Inflammatory macrophage treated with lipopolysaccharide for 4 hours (primary cell): ENCODE measurements at places on chromosomes 6 and 20.

- DNase-seq = no peak
These were observed 1263.3 kb upstream of the EYS start for GRCh38 chr6:66970373-66970772.

- no peak for DNase-seq
These were observed 18.1 kb downstream of the MYLK4 start for GRCh38 chr6:2732503-2733089.

GRCh38 chr6:136923954-136924673, 2.0 kb downstream of the SLC35D3 start:
- no peak for DNase-seq

DNA sequence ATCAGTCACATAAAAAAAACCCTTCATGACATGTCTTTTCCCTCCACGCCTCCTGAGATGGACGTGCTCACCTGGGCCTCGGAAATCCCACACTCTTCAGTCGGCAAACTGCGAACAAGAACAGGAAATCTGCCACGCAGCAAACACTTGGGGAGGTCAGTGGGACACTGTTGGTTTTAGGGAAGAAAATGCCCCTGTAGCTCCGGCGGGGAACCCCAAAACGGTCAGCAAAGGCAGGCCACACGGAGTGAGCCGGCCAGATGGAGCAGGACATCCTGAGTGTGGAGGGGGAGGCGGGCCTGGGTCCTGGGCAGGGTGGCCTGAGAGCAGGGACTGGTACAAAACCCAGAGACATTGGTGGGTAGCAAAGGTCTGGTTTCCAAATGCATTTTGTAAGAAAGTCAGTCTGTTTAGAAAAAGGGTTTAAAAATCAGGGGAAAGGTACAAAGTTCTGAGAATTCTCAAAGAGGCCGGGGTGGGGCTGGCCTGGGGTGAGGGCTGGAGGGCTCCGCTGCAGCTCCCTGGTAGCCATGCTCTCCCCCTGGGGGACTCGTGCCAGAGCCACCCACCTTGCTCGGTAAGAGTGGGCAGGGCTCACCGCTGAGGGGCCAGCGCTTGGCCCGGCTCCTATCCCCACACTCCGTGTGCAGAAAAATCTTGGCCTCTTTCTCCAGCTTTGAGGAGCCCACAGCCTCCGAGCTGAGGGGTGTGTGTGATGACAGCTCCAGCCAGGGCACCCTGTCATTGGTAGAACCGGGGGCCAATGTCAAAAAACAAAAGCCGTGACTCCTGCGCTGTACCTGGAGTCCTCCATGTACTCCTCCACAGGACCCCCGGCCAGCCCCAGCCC, 5.2 kb downstream of the SLC2A4RG start:
- DNase-seq = no peak

- no peak for DNase-seq
These were observed at the start of gene RFX6 for GRCh38 chr6:116876635-116877611. Gene RFX6 (plus strand): TSS chr6:116877242. CDS start chr6:116877276, 34 bp downstream.

GRCh38 chr6:56802584-56802983, 152.3 kb upstream of the BEND6 start:
- no peak for DNase-seq

GRCh38 chr6:154127657-154128056, 88.6 kb downstream of the OPRM1 start:
- no peak for DNase-seq

DNA sequence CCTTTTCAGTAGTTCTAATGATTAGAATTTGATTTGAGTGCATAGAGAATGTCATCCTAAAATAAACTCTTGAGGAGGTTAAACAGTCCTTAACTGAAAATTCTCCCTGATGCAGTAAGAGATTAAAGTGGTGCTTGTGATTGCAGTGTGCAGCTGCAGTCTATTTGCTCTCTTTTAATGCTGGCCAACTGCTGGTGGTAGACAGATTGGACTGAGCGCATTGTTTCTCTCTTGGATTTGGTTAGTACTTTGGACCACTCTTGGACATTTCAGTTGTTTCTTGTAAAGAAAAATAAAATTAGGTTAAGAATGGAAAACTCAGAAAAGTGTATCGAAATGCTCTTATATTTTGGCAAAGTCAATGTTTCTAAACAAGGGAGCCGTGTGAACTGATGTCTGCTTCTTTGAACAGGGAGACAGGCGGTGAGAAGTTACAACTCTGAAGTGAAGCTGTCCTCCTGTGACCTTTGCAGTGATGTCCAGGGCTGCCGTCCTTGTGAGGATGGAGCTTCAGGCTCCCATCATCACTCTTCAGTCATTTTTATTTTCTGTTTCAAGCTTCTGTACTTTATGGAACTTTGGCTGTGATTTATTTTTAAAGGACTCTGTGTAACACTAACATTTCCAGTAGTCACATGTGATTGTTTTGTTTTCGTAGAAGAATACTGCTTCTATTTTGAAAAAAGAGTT, 127.2 kb downstream of the CD109 start:
- no peak for DNase-seq

DNA sequence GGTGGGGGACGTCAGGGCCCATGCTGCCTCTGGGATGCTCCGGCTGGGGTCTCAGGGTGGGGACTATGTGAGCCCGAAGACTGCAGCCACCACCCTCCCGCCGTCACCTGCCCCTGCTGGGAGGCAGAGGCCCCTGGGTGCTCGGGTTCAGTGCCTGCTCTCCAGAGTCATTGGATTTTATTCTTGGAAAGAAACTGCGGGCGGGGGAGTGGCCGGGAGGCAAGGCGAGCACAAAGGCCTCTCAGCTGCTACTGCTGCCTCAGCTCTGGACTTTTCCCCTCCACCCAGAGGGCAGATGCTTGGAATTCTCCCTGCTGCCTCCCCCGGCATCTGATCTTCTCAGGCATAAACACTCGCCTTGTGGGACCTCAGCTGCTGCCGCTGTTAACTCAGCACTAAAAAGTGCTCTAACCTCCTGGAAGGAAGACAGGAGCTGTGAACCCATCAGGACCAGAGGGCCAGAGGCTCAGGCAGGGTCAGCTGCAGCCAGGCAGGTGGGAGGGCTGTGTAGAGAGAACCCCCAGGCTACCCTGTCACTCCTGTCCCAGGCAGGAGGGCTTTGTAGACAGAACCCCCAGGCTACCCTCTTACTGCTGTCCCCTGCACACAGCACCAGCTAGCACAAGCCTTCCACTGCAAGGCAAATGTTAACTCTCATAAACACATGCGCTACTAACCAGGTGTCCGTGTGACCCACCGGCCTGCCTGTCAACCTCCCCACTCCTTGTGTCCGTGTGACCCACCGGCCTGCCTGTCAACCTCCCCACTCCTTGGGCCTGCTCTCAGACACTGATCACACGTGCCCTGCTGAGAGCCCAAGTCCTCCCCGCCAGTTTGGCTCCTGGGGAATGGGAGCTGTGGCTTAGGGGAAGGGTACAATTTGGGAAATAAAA, 9.4 kb upstream of the FRMD1 start:
- no peak for DNase-seq

DNA sequence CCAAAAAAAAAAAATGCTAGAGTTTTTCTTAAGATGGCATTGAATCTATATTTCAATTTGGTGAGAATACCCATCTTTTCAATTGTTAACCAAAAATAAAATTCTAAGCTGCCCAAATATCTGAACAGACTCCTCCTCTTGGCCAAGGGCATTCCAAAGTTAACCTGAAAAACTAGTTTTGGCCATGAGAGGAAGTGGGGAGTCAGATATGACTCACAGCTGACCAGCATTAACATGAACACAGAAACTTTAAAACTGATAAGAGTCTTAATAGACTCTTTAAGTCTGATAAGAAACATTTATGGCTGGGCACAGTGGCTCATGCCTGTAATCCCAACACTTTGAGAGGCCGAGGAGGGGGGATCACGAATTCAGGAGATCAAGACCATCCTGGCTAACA, 171.3 kb downstream of the FAXC start:
- no peak for DNase-seq

- peak; percentile 28 for DNase-seq
These were observed 5.2 kb downstream of the HAO1 start for GRCh38 chr20:7935027-7935551.

DNA sequence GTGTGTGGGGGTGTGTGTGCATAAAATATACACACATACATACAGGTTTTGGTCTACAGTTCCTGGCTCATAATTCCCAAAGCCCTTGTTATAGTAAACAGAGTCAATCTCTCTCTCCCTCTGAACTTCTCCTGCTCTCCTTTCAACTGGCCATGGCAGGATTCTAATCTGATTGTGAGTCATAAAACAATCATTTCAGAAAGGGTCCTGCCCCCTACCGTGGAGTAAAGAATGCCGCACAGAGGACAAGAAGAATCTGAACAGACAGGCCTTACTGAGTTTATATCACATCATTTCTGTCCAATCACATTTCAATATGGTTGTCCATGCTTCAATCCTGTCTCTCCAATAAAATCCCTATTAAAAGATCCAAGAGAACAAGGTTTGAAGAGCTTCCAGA, 416.9 kb downstream of the FRK start:
- DNase-seq = no peak

GRCh38 chr6:52927451-52927850, 18.0 kb upstream of the GSTA3 start:
- no peak for DNase-seq

- no peak for DNase-seq
These were observed 178.4 kb downstream of the MRPL14 start for GRCh38 chr6:43948527-43949485.

DNA sequence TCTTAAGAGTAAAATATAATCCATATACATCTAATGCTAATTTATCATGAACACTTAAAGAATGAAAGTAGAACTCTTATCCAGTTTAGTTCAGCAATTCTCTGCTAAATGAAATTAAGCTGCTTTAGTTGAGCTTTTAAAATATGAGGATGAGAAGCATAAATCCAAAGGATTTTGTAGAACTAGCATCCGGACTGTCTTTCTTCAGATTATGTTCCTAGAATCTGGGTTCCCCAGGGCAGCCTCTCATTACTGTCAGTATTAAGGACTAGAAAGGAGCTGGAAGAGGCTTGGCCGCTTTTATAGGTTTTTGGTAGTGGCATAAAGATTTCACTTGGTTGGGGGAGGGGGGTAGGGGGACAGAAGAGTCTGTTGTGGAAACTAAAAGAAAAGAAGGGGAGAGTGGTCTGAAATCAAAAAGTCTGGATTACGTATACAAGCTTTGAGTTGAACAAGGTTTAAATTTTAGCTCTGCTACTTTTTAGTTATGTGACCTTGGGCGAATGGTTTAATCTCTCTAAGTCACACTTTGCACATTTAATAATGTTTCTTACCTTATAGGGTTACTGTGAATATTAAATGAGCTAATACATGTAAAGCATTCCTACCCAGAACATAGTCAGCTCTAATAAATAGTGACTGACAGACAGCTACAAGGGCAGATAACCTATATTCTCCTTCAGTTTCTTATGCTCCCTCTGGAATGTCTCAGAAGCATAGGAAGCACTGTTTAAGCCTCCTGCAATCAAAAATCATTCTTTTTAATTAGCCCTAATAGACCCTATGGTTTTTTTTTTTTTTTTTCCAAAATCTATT, 3.7 kb downstream of the SGK1 start:
- DNase-seq = no peak

GRCh38 chr6:68691120-68691519, 56.0 kb downstream of the ADGRB3 start:
- DNase-seq = no peak

DNA sequence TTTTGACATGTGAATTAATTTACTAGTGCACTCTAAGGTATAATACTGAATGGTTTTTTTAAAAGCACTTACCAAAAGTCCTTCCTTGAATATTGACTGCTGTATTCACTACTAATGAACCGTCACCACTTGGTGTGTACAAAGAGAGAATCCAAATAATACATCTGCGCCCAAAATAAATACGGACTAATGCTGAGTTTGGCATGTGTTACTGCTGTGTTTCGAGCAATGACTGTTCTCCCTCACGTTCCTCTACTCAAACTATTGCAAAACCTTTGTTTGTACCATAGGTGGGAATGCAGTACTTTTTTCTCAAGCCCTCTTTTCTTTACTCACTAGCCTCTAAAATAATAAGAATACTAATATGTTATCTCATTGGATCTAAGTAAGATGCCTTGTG, 305.5 kb downstream of the QKI start:
- DNase-seq = no peak

- DNase-seq = peak; percentile 60
These were observed 454.3 kb upstream of the JARID2 start for GRCh38 chr6:14791526-14791925.

DNA sequence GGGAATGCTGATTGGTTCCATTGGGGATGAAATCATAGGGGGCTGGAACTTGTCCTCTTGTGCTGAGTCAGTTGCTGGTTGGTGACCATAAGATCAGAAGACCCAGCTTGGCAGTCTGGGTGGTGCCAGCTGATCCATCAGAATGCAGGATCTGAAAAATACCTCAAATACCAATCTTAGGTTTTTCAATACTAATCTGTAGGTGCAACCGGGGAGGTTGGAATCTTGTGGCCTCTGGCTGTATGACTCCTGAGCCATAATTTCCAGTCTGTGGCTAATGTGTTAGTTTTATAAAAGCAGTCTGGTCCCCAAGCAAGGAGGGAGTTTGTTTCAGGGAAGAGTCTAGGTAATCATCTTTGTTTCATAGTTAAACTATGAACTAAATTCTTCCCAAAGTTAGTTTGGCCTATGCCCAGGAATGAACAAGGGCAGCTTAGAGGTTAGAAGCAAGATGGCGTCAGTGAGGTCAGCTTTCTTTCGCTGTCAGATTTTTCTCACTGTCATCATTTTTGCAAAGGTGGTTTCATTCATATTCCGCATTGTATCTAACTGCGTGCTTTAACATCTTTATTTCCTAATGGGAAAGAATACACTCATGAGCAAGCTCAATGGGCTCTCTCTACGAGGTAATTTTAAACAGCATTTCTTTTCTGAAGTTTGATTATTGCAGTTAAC, 2.0 kb downstream of the ARMH2 start:
- DNase-seq = no peak

DNA sequence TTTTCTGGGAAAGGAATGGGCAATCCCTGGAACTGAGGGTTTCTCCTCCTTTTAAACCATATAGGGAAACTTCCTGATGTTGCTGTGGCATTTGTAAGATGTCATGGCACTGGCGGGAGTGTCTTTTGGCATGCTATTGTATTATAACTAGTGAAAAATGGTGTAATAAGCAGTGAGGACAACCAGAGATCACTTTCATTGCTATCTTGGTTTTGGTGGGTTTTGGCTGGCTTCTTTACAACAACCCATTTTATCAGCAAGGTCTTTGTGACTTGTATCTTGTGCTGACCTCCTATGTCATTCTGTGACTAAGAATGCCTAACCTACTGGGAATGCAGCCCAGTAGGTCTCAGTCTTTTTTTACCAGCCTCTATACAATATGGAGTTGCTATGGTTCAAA, 9.1 kb upstream of the DCBLD1 start:
- no peak for DNase-seq

GRCh38 chr6:14730654-14731053, 515.2 kb upstream of the JARID2 start:
- no peak for DNase-seq
